Activated CD4-positive, alpha-beta memory T cell treated with anti-CD3 and anti-CD28 coated beads, Interleukin-2, amount 10 ng/mL, durations not matched to agents 7 days and 5 days (primary cell): ENCODE measurements at places on chromosomes 7 and 10. TPM values are rescaled to one million over a fixed set of nuclear protein-coding genes. Genes with fewer than 3 reads are reported as not detected.

The SLC26A5 gene
- total RNA-seq = not detected

The NKX1-2 gene
- not detected for total RNA-seq

The GRK5 gene
- 29.8 TPM for total RNA-seq

The TBX20 gene
- total RNA-seq = 0.38 TPM

The GPR26 gene
- total RNA-seq = not detected

DNA sequence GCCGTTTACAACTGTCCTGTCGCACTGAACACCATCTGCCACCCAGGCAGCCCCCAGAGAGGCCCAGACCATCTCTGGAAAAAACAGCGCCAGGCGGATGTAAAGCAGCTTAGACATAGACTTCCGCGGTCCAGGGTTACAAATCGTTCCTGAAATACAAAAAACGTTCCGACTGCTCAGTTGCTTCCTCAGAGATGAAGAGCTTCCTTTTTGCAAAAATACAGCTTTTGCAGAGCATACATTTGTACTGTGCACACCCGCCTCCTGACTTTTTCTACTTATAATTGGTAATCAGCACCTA lies 11.4 kb downstream of the DAGLB start:
- peak; percentile 25 for DNase-seq

DNA sequence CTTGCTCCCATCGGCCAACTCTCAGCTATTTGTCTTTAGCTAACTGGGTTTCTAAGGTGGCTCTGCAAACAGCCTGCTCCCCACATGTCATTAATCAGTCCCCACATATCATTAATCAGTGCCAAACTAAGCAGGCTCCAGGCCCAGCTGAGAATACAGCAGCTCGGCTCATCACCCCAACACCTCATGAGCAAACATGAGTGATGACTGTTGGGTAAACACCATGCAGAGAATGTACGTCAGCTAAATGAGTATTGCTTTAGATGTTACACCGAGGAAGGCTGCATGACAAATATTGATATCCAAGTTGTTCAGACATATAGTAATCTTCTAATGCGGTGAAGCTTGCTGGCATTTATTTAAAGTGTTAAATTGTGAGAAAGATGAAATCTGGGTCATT lies 187.5 kb upstream of the AOAH start:
- no peak for DNase-seq

GRCh38 chr10:124983321-124983720 lies 41.4 kb downstream of the ZRANB1 start:
- DNase-seq = no peak

DNA sequence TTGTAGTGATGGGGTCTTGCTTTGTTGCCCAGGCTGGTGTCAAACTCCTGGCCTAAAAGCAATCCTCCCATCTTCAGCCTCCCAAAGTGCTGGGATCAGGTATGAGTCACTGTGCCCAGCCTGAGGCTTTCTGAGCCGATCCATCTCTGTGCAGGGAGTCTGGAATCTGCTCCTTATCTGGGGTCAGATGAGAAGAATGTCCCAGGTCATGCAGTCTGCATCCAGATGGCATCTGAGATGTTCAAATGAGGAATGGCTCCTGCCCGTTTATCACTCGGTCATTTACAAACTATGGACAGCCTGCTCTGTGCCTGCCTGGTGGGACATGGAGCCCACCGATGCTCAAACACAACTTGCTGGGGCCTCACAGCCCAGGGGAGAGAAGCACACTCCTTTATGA lies 11.1 kb upstream of the SLC18A3 start:
- no peak for DNase-seq

GRCh38 chr10:132997517-132998265 lies 55.3 kb upstream of the CFAP46 start:
- no peak for DNase-seq

- DNase-seq = no peak
These were observed 233.9 kb upstream of the AOAH start for GRCh38 chr7:36958111-36958733.

- no peak for DNase-seq
These were observed 93.8 kb downstream of the ADD3 start for GRCh38 chr10:110101464-110102144.

- DNase-seq = no peak
These were observed 14.7 kb downstream of the ST7 start for GRCh38 chr7:116967983-116968382.

DNA sequence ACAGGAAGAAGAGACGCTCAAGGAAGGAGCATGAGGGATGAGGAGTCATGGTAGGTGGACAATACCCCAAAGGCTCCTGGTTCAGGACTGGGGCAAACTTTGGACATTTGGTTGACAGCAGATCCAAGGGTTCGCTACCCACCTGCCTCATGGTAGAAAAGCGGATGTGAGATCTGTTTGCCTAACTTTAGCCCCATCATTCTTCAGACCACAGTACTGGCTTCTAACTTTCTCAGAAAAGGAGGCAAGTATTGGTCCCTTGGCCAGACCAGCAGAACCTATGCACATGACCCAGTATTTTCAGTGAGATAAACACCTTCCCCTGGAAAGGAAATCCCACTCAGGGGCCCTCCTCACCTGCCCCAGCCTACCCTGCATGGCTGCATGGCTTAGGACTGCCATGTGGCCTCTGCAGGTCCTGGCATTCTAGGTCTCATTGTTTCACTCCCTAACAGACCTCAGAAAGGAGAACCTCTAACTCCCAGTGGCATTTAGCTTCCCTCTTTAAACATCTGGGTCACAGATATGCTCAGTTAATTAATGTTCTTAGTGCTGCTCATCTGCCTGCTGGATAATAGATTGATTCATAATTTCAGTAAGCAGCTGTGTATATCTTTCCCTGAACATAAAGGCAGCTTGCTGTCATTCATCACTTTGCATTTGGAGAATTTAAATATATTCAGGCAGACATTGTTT lies 574.1 kb downstream of the GALNT17 start:
- no peak for DNase-seq

GRCh38 chr7:25638068-25638467 lies 409.8 kb upstream of the NPVF start:
- DNase-seq = no peak

GRCh38 chr10:125882596-125882995 lies 1.5 kb upstream of the DHX32 start:
- DNase-seq = no peak

DNA sequence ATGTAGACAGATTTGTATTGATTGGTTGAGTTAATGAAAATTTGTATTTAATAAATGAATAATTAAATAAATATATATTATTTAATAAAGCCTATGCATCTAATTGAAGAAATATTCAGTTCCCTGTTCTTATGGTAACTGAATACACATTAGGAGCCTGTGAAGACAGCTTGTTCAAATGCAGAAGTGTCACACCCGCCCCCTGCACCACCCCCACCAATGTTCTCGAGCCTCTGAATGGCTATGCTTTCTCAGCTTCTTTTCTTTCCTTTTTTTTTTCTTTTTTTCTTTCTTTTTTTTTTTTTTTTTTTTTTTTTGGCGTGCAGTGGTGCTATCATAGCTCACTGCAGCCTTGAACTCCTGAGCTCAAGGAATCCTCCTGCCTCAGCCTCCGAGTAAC lies 38.3 kb upstream of the PARD3 start:
- no peak for DNase-seq
